AG04449 (cell line): ENCODE measurements at places on chromosomes 16 and 17.

DNA sequence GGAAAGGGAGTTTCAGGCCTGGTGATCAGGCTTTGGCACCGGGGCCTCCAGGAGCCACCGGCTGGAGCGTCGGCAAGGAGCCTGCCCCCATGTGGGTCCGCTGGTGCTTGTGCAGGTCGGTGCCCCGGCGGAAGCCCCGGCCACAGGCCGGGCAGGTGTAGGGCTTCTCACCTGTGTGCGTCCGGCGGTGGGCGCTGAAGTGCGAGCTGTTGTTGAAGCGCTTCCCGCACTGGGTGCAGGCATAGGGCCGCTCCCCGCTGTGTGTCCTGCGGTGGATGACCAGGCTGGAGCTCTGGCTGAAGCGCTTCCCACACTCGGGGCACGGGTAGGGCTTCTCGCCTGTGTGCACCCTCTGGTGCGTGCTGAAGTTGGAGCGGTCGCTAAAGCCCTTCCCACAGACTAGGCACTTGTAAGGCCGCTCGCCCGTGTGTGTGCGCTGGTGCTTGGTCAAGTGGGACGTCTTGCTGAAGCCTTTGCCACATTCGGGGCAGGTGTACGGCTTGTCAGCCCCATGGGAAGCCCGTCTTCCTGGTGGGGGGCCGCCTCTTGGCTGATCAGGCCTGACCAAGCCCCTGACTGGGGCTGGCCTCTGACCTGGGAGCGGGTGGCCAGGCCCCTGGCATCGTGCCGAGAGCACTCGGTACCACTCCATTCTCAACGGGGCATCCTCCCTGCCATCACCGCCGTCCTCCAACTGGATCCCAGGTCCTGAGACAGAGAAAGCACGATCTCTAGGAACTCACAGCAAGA is 14.4 kb downstream of the ZNF500 start:
- no peak for DNase-seq

DNA sequence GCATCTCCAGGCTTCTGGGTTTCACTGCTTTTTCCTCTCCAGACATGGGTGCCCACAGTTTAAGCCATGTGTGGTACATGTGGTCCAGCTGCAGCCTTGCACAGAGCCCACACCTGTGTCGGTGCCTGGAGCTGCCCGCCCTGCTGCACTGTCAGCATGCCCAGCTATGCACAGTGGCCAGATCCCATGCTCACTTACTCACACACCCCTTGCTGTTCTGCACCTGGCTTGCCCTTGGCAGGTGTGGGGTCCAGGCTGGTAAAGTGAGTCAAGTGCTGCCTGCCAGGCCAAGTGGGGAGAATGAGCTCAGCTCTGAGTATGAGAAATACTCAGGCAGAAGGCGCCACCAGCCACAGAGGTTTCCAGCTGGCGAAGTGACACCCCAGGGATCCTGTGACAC is 739.9 kb downstream of the CDH11 start:
- no peak for DNase-seq

- peak; percentile 26 for DNase-seq
These were observed 7.3 kb downstream of the SLC22A31 start for GRCh38 chr16:89192956-89193575.

DNA sequence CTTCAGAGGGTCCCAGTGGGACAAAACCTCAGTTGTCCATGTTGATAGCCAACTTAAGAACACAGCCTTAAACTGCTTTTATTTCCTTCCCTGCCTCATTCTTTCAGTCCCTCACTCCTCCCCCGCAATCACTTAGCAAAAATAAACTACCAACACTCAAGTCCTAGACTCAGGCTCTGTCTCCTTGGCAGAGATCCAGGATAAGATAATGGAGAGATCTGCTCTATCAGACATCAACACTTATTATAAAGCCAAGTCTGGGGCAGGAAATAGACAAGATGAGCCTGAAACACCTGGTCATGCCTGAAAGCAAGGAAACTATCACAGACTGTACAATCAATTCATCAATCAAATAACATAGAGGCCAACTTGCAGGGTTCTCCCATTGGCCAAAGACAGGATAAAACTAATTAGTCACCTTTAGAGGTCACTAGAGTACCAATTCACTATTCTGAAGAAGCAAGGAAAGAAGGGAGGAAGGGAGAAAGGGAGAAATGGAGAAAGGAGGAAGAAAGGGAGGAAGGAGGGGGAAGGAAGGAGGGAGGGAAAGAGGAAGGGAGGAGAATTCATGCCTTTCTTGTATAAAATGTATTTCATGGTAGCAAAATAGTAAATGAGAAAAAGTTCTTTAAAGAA is 15.7 kb downstream of the HYDIN start:
- no peak for DNase-seq

- DNase-seq: no peak
These were observed 62.4 kb upstream of the NLK start for GRCh38 chr17:27980043-27980442.

GRCh38 chr17:56597495-56597990 is 4.0 kb downstream of the NOG start:
- no peak for DNase-seq

GRCh38 chr16:79658301-79659033 is 57.9 kb upstream of the MAF start:
- DNase-seq: no peak

- DNase-seq: no peak
These were observed 78.3 kb downstream of the SNX29 start for GRCh38 chr16:12054868-12055267.

GRCh38 chr17:35969558-35970380 is 11.5 kb downstream of the CCL16 start:
- DNase-seq: peak; percentile 23

- DNase-seq: peak; percentile 52
These were observed 38.9 kb upstream of the CMIP start for GRCh38 chr16:81405702-81406113.

DNA sequence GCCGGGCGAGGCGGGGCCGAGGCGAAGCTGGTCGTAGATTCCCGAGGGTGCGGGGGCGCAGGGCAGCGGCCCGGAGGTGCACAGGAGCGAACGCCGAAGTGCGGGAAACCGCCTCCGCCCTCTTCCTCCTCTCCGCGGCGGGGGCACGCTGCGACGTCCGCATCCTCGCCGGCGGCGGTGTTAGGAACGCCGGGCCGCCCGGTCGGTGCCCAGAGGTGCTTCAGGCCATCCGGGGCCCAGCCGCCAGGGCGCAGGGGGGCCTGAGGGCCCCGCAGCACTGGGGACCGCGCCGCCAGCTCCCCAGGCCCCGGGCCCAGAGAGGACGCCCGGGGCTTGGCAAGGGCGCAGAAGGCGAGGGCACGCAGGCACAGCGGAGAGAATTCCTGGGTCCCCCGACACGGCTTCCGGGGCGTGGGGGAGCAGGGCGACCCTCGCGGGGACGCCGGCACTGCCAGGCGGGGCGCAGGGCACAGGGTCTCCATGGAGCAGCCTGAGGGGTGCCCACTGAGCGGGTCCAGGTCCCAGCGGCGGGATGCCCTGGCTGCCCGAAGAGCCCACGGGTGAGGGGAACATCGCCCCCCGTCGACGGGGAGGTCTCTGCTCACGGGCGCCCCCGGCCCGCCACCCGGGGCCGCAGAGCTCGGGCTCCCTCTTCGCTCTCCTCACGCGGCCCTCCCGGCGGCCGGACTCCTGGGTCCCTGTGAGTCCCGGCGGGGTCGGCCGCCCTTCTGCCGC is 576 bp downstream of the EPOP start:
- no peak for DNase-seq

DNA sequence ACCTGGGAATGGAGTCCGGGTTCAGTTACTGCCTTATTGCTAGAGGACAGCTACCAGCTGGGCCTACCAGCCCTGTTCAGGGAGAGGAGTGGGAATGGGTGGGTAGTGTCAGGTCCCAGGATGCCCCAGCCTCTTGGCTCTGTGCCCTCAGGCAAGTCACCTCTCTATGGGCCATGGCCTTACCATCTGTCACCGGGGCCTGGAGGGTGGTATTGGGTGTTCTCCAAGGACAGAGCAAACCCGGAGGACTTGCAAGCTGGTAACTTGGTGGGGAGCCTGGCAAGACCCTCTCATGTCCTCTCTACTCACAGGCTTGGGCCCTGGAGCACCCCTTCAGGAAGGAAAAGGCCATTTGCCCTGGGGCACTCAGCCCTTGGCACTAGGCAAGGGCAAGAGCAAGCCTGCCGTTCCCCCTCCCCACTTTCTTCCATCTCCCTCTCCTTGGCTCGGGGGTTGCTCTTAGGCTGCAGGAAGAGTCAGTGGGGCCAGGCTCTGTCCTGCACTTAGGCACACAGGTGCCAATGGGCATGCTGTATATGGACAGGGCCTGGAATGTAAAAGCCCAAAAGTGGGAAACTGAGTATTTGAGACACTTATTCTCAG is 170.0 kb upstream of the ZNF267 start:
- no peak for DNase-seq

- DNase-seq: no peak
These were observed at the start of gene SYT17 for GRCh38 chr16:19167710-19168370. SYT17 (plus strand) TSS chr16:19168240; CDS start chr16:19168647, 407 bp downstream.

- no peak for DNase-seq
These were observed 40.3 kb upstream of the MRPS23 start for GRCh38 chr17:57889892-57890856.

GRCh38 chr16:25606069-25606468 is 85.7 kb upstream of the HS3ST4 start:
- no peak for DNase-seq

- no peak for DNase-seq
These were observed 68.2 kb downstream of the SREBF1 start for GRCh38 chr17:17768424-17769088.

DNA sequence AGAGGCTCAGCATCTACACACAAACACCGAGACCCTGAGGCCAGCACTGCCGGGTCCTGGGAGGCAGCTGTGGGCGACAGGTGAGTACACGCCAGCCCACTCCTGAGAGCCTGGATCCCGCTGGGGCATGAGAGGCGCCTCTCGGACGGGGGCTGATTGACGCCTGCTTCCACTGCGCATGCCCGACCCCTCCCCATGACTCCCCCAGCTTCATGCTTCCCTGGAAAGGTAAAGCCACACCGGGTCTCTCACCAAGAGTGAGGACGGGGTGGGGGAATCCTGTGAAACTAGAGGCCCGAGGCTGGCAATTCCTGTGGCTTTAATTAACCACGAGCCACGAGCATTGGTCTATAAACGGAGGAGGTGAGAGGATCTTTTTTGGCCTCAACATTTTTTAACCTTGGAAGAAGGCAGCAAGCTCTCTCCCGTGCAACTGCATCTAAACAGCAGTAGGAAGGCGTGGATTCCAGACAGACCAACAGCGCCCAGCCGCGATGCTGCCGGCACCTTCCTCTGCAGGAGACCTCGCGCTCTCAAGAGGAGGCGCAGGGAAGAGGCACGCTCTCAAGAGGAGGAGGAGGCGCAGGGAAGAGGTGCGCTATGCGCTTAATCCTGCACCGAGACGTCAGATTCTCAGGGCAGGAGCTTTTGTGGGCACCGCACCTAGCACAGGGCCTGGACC is 71.8 kb upstream of the METRNL start:
- DNase-seq: no peak

DNA sequence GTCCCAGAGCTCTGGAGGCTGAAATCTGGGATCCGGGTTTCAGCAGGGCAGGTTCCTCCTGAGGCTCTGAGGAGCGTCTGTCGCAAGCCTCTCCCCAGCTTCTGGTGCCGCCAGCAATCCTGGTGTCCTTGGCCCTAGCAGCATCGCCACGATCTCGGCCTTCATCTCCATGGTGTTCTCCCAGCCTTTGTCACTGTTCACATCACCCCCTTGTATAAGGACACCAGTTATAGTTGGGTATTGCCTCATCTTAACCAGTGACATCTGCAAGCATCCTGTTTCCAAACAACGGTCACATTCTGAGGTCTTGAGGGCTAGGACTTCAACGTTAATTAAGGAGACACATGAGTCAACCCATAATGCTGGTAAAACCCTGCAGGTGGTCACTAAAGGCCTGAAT is 2.8 kb upstream of the PPP1R27 start:
- no peak for DNase-seq

GRCh38 chr17:1216217-1217088 is 36.7 kb upstream of the ABR start:
- no peak for DNase-seq

DNA sequence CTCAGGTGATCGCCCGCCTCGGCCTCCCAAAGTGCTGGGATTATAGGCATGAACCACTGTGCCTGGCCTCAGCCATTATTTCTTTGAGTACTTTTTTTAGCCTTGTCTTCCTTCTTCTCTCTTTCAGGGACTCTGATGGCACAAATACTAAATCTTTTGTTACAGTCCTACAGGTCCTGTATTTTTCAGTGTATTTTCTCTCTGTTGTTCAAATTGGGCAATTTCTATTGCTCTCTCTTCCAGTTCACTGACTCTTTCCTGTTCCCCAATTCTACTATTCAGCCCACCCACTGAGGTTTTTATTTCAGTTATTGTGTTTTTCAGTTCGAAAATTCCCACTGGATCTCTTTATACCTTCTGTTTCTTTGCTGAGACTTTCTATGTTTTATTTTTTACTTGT is 7.5 kb upstream of the DOK4 start:
- DNase-seq: no peak

DNA sequence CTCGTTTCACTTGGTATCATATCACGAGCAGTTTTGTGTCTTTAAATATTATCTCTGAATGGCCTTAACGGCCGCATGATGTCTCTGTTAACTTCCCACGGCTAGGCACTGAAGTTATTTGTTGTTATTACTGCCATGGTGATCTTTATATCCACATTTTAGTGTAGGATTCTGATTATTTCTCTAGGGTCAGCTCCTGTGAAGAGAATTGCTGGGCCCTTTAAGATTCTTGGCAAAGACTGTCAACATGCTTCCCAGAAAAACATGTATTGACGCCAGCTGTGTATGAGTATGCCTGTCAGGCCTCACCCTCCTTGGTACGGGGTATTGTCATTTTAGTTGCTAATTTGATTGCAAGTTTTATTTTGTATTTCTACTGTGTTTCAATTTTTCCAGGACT is 263.5 kb downstream of the SNX29 start:
- no peak for DNase-seq

GRCh38 chr17:71709271-71709890 is 411.4 kb upstream of the SOX9 start:
- DNase-seq: no peak

DNA sequence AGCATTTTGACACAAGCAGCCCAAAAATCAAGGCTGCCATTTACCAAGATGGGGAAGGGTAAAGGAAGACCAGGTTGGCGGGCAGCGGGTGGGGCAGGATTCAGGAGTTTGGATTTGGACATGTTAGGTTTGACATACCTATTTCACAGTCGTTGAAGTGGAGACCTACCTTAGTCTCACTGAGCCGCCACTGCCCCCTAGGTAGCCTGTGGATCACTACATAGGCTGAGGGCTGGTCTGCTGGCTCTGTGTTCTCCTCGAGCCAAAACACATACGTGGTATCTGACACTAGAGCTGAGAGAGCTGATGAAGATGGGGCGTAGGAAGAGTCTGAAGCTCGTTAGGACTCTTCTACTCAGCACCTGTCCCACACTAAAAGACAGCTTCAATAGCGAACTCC is 115.1 kb downstream of the HIC1 start:
- no peak for DNase-seq

GRCh38 chr16:27640277-27640600 is 90.3 kb downstream of the KATNIP start:
- DNase-seq: no peak
